ENCODE measurements at places on chromosomes 5 and 9.

DNA sequence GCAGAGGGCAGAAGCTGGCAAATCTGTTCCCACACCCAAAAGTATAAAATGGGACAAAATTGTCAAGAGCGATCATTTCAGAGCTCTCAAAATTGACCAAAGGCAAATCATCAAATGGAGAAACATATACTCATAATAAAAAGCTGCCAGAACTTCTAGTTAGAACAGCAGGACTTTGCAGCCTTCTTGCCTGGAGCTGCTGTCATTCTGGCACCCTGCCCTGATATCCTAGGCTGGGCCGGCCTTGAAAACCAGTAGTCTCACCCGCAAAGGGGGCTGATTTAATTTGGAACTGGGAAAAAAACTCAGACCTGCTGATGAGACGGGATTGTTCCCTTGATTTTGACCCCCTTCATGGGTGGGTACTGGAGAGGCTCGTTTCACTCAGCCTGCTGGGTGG, 18.5 kb downstream of the OR2V1 start:
- no peak for DNase-seq

DNA sequence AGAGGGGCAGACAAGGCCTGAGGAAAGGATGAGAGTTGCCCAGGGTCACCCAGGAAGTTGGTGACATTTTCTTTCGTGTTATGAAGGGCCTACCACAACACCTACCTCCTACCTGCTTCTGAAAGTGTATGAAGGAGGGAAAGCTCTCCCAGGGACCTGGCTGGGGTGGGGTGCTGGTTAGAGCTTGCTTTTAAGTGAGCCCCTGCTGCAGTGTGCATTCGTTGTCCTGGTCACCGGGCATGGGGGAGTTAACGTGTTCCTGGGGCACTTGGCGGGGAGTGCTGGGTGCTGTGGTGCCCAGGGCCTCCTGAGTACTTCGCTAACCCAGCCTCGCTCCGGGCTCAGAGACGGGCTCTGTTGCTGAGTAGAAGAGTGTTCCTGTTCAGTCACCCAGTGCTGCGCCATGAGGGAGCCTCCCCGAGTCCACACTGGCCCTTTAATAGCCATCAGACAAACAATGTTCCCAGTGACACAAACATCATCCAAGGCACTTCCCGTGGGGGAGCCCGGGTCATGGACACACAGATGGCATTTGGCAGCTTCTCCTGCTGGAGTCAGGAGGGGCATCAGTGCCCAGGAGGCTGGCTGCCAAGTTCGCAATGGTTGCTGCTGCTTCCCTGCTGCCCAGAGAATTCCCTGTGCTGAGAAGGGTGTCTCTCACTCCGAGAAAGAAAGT, 85.7 kb downstream of the AMBP start:
- DNase-seq, result no peak

GRCh38 chr5:147403651-147404640, 105.9 kb downstream of the DPYSL3 start:
- DNase-seq, result no peak

GRCh38 chr9:121690316-121690715, 38.9 kb downstream of the DAB2IP start:
- no peak for DNase-seq

GRCh38 chr9:120421977-120422376, 158.0 kb downstream of the CDK5RAP2 start:
- no peak for DNase-seq

DNA sequence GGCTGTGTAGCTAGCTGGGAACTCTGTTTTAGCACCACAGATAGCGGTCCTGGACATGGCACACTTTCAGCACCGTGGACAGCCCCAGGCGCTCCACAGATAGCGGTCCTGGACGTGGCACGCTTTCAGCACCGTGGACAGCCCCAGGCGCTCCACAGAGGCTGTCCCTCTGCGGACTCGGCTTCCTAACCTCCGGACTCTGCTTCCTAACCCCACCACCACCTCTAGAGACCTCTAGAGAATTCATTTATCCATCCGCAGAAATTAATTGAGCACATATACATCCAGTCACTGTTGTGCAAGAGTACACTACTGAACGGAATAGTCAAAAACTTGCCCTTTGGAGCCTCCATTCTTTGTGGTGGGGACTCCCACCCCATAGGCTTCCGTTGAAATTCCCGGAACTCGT, 27.4 kb downstream of the UNC5A start:
- DNase-seq, result peak; percentile 30

DNA sequence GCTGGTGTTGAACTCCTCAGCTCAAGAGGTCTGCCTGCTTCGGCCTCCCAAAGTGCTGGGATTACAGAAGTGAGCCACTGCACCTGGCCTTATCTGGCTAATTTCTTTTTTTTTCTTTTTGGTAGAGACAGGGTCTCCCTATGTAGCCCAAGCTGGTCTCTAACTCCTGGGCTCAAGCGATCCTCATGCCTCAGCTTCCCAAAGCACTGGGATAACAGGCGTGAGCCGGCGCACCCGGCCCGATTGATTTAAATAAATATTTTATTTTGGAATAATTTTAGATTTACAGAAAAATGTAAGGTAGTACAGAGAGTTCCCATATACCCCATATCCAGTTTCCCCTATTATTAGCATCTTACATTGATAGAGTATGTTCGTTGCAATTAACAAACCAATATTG, 155.0 kb upstream of the MVB12B start:
- DNase-seq, result no peak

DNA sequence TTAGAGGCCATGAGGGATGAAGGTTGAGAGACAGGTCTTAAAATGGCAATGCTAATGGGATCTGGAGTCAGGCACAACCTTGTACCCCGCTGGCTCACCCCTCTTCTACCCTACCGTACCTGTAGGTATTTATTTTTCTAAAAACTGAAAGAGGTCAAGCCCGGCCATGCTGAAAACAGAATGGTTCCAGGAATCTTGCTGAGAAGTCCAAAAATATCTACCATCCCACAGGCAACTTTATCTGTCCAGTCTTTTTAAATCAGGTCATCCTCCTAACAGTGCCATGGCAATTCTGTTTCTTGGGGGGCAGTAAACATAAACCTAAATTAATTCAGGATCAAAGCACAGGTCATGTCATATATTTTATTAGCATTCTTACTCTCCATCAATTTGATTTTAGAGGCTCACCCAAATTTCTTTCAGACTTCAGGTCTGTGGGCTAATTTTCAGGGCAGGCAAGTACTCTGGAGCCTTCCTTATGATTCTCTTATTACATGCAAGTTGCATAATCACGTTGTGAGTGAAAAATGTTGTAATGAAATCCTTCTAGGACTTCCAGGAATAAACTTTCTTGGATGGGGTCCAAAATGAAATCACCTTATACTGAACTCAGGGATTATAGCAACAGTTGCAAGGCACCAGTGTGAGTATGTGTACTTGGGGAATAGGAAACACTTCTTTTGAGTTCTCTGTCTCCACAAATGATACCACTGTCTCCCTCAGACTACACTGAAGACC, 102.7 kb upstream of the NREP start:
- no peak for DNase-seq

- DNase-seq, result no peak
Measured at GRCh38 chr9:95966306-95966705, 90.8 kb downstream of the ERCC6L2 start.

DNA sequence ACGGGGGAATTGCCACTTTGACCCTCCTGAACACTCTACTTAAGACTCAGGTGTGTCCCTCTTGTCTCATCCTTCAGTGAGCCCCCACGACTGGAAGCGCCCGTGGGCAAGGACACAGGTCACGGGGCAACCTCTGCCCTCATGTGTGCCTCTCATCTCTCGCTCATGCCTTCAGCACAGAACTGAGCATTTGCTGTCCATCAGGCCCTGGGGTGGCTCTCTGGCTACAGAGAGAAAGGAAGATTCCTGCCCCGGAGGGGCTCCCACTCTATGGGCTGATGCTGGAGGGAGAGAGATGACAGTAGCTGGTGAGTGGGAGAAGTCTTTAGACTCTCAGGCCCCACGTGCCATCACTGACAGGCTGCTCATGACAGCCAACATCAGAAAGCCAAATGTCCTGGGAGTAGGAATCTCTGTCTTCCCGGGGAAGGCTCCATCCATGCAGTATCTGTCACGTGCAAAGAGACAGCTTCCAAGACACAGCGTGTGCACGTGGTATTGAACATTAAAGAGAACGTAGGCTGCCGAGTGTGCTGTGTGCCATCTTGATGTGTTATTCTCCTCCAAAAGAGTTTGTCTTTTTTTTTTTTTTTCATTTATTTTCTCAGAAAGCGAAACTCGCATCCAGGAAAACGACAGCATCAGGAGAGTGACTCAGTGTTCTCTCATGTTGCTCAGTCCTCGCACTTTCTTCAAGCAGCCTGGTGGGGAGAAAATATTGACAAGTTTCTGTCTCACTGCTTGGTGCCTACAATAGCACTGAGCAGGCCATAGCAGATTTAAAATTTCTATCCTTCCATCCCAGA, 190.5 kb downstream of the GAS1 start:
- no peak for DNase-seq
